ENCODE measurements at places on chromosomes 2 and 18.

DNA sequence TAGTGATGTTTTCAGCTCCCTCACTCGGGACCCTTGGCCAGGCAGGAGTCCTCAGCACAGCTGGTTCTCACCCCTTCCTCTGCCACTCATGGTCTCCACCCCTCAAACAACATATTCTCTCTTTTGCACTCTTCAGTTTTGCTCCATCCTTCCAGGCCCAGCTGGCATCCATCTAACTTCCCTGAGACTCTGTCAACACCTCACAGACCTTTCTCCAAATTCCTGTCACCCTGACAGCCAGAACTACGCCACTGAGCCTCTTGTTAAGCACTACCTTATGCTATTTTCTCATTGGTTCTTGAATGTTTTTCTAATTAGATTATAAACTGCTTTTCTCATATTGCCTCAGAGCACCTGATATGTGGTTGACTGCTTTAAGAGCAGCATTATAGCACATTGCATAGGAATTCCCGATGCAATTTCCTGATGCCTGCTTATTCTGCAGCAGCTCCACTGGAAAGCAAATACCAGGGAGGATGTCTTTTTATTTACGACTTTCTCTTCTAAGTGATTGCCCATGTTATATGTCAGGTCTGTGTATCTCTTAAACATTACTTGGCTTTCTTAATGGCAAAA, 12.4 kb upstream of the INO80C start:
- DNase-seq, result no peak
- no peak overlapping the region for H3K27ac ChIP-seq
- H3K4me1 ChIP-seq, result peaks cover 5% of the 10 kb centered on the region
- H3K27me3 ChIP-seq, result peaks cover 3% of the 10 kb centered on the region
- H3K36me3 ChIP-seq, result no peaks in the 10 kb centered on the region
- H3K4me3 ChIP-seq, result no peak overlapping the region

- no peak overlapping the region for H3K27ac ChIP-seq
- peaks cover 5% of the 10 kb centered on the region for H3K36me3 ChIP-seq
- no peak overlapping the region for H3K4me3 ChIP-seq
- no peak for DNase-seq
Measured at GRCh38 chr2:99974682-99975375, 167.6 kb downstream of the AFF3 start.

DNA sequence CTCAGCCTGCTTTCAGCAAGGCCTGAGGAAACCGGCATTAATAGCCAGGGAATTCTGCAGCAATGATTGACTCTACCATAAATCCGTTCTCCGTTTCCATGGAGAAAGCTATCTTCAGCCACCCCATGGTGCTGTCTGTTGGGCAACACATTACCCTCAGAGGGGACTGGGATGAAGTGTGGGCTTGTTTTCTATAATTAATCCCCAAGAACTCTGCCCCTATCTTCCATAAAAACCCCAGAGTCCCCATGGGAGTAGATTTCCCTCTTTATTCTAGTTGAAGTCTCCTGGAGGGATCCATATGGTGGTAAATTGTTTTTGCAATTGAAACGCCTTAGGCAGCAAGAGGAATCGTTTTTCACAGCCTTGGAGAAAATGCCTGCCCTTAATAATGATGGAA, 9.2 kb downstream of the G6PC2 start:
- no peak for DNase-seq
- peaks cover 6% of the 10 kb centered on the region for H3K27me3 ChIP-seq
- no peak overlapping the region for H3K27ac ChIP-seq
- no peak overlapping the region for H3K4me3 ChIP-seq
- H3K4me1 ChIP-seq, result peaks cover 16% of the 10 kb centered on the region

- no peaks in the 10 kb centered on the region for H3K4me1 ChIP-seq
- H3K4me3 ChIP-seq, result no peak overlapping the region
- H3K27ac ChIP-seq, result no peak overlapping the region
- H3K27me3 ChIP-seq, result peaks cover 18% of the 10 kb centered on the region
- no peak for DNase-seq
Measured at GRCh38 chr2:37357069-37357468, 12.6 kb downstream of the QPCT start.

DNA sequence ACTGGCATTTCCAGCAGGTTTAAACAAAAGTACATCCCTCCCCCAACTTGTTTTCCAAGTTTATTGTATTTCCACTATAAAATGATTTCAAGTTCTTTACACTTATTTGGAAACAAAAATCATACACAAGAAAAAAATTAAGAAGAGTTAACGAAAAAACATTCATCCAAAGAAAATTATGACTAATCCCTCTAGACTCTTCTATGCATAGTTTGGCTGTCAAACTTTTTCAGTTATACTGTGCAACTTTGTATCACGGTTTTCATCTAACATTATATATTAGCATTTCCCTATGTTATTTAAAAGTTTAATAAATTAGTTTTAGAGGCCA, 627 bp downstream of the WDCP start:
- DNase-seq, result no peak
- no peaks in the 10 kb centered on the region for H3K36me3 ChIP-seq
- no peak overlapping the region for H3K4me3 ChIP-seq
- H3K27ac ChIP-seq, result no peak overlapping the region

GRCh38 chr2:36871068-36871707, 95.1 kb downstream of the STRN start:
- DNase-seq, result no peak
- H3K27me3 ChIP-seq, result no peaks in the 10 kb centered on the region
- H3K27ac ChIP-seq, result no peak overlapping the region
- no peaks in the 10 kb centered on the region for H3K4me1 ChIP-seq

- peaks cover 20% of the 10 kb centered on the region for H3K27me3 ChIP-seq
- peak overlapping the region; percentile 39 for H3K27ac ChIP-seq
- H3K36me3 ChIP-seq, result no peaks in the 10 kb centered on the region
- H3K4me3 ChIP-seq, result no peak overlapping the region
- no peak for DNase-seq
Measured at GRCh38 chr2:85823951-85824350, 64.8 kb downstream of the ST3GAL5 start.

DNA sequence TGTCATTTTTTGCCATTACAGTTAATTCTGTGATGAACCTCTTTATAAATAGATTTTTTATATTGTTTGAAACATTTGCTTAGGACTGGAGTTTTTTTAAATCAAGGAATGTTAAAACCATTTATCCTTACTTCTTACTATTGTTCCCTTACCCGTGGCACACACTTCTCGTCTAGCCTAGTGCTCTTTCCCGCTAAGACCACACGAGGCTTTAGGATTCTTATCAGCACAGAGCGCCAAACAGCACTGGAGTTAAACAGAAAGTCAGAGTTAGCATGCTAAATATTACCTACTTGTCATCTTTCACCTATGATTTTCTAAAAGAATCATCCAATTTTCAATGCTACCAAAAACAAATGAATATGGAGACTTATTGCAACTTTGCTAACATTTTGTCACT, 112.6 kb downstream of the TMEFF2 start:
- no peak overlapping the region for H3K27ac ChIP-seq
- H3K27me3 ChIP-seq, result no peaks in the 10 kb centered on the region
- DNase-seq, result no peak
- H3K4me1 ChIP-seq, result peaks cover 3% of the 10 kb centered on the region
- H3K36me3 ChIP-seq, result no peaks in the 10 kb centered on the region

- H3K27ac ChIP-seq, result no peak overlapping the region
- DNase-seq, result no peak
- no peak overlapping the region for H3K4me3 ChIP-seq
- no peaks in the 10 kb centered on the region for H3K36me3 ChIP-seq
- H3K4me1 ChIP-seq, result peaks cover 4% of the 10 kb centered on the region
Measured at GRCh38 chr2:141317986-141318385, 812.8 kb downstream of the LRP1B start.

GRCh38 chr2:59665021-59665420, 888.4 kb downstream of the BCL11A start:
- no peak for DNase-seq
- H3K27me3 ChIP-seq, result no peaks in the 10 kb centered on the region
- peaks cover 14% of the 10 kb centered on the region for H3K4me1 ChIP-seq
- no peak overlapping the region for H3K27ac ChIP-seq
- no peaks in the 10 kb centered on the region for H3K36me3 ChIP-seq

DNA sequence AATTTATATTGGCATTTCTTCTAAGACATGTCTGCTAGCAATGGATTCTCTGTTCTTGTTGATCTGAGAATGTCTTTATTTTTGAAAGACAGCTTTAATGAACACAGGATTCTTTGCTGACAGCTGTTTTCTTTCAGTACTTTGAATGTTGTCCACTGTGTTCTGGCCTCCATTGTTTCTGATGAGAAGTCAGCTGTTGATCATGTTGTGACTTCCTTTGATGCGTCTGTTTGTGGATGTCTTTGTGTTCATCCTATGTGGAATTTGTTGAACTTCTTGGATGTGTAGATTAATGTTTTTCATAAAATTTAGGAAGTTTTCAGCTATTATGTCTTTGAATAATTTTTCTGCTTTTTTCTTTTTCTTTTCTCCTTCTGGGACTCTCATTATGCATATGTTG, 39.8 kb upstream of the KCNF1 start:
- H3K4me1 ChIP-seq, result no peaks in the 10 kb centered on the region
- no peaks in the 10 kb centered on the region for H3K27me3 ChIP-seq
- no peaks in the 10 kb centered on the region for H3K36me3 ChIP-seq
- no peak overlapping the region for H3K4me3 ChIP-seq

DNA sequence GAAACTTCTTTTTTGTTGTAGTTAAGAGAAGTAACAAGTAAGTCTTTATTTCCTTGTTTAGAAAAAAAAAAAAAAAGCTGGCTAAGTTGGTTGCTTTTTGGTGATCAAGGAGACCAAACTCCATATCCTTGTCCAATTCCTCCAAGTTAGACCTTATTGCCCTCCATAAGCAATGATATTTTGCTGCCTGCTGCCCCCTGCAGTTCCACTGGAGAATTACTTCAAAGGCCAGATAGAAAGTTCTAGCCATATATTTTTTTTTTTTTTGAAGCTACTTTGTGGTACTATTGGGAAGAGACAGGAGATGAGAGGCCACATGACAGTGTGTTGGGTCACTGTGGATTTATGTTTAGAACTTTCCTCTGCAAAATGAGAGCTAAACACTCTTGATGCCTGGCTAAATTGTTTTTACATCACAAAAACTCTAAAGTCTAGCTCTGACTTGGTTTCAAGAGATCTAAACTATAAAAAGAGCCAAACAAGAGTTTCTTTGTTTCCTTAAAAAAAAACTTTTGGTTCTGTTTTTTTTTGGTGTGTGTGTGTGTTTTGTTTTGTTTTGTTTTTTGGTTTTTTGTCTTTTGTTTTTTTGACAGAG, 80.7 kb upstream of the RASGRP3 start:
- DNase-seq, result peak; percentile 51
- peaks cover 6% of the 10 kb centered on the region for H3K36me3 ChIP-seq
- peaks cover 8% of the 10 kb centered on the region for H3K4me1 ChIP-seq
- no peaks in the 10 kb centered on the region for H3K27me3 ChIP-seq

GRCh38 chr2:54497763-54498680, 41.9 kb downstream of the SPTBN1 start:
- H3K4me1 ChIP-seq, result peaks cover 14% of the 10 kb centered on the region
- no peaks in the 10 kb centered on the region for H3K27me3 ChIP-seq
- no peak overlapping the region for H3K4me3 ChIP-seq
- no peak overlapping the region for H3K27ac ChIP-seq

DNA sequence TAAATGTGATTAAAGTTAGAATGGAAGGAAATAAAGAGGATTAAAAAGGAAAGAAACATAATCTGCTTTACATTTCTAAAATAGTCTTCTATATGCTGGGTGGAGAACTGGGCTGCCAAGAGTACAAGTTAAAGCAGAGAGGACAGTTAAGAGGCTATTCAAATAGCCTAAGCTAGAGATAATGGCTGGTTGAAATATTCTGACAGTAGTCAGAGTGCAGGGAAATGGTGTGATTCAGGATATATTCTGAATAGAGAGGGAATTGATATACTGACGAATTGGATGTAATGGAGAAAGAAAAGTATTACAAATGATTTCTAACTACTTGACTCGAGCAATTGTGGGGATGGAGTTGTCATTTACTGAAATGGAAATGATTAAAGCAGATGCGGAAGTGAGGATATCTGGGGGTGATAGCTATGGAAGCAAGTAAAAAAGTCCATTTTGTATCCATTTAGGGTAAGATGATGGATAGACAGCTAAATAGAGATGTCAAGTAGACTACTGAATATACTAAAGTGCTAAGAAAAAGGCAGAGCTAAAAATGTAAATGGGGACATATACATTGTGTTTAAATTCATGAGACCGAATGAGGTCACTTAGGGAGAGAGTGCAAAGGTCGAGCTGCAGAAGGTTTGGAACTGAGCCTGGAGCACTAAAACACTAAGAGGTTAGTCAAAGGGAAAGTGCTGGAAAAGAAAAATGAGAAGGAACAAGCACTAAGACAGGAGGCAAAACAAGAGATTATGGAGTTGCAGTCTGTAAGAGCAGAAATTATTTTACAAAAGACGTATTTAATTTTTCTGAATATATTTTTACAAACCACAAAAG, 696.8 kb downstream of the LRRTM4 start:
- no peak overlapping the region for H3K4me3 ChIP-seq
- no peak for DNase-seq
- no peaks in the 10 kb centered on the region for H3K27me3 ChIP-seq
- no peaks in the 10 kb centered on the region for H3K36me3 ChIP-seq

DNA sequence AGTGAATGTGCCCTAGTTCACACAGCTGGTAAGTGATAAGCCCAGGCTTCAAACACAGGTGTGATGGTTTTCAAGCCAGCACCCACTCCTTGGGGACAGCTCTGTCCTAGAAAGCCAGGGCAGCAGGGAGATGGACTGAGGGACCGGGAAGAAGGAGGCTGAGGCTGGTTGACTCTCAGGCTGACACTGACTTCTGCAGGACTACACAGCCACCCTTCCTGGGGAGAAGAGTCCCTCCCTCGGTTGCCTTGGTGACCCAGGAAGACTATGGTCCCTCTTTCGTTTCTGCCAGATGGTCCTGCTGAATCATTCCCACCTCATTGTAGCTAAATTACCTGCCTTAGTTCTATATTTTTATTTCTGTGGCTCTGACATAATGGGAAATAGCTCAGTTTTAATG, 11.3 kb upstream of the FSHR start:
- no peaks in the 10 kb centered on the region for H3K4me1 ChIP-seq
- H3K27me3 ChIP-seq, result no peaks in the 10 kb centered on the region
- no peak for DNase-seq
- no peak overlapping the region for H3K27ac ChIP-seq

- H3K36me3 ChIP-seq, result no peaks in the 10 kb centered on the region
- no peak for DNase-seq
- H3K4me1 ChIP-seq, result no peaks in the 10 kb centered on the region
- no peak overlapping the region for H3K4me3 ChIP-seq
Measured at GRCh38 chr18:66124394-66124793, 373.6 kb downstream of the CDH7 start.

DNA sequence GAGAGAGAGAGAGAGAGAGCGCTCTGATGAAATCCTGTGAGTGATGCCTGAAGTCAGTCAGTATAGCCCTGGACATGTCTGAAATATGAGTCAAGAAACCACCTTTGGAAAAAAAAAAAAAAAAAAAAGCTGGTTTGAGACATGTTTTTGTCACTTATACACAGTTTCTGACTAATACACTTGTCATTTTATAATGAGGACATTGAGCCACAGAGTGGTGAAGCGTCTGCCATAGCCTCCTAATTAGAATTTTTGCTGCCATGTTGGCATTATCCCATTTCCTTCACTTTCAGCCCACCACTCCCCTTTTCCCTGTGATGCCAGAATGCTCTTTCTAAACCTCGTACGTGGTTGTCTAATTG, 15.7 kb upstream of the MYO3B start:
- H3K36me3 ChIP-seq, result no peaks in the 10 kb centered on the region
- no peaks in the 10 kb centered on the region for H3K4me1 ChIP-seq
- no peak overlapping the region for H3K4me3 ChIP-seq
- no peak for DNase-seq
- no peak overlapping the region for H3K27ac ChIP-seq

Data from neural crest cell (in vitro differentiated cells).